ENCODE measurements at places on chromosomes 16 and 17.
A peak's percentile ranks its signal among the peaks of the same experiment; 100 is the strongest.

DNA sequence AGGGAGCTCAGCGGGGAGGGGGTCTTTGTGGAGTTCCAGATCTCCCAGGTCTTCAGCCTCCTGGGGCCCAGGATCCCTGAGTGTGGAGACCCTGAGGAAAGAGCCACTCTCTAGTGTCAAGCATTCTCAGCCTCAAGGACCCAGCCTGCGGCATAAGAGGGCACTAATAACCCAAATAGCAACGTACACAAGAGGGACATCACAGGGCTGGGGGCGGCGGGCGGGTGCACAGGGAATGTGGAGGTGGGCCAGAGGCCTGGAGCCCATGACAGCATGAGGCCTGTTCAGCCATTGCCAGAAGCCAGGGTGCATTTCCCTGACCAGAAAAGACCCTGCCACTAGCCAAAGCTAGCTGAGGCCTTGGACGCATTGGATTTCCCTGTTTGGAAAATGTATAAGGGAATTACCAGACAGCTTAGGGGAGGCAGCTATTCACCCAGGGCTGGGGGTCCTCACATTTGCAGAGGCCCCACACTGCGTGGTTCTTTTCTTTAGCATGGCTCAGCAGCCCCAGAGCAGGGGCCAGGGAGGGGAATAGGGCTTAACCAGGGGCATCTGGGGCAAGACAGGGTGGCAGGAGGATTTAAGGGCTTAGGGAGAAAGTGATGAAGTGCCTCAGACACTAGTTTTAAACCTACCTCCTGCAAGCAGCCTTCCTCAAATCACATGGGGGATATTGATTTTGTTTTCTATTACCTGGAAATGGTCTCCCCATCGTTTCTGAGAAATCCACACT, 13.5 kb upstream of the ALOX15B start:
- DNase-seq: no peak

- no peak for DNase-seq
Measured at GRCh38 chr16:15452246-15452855, 18.0 kb downstream of the BMERB1 start.

DNA sequence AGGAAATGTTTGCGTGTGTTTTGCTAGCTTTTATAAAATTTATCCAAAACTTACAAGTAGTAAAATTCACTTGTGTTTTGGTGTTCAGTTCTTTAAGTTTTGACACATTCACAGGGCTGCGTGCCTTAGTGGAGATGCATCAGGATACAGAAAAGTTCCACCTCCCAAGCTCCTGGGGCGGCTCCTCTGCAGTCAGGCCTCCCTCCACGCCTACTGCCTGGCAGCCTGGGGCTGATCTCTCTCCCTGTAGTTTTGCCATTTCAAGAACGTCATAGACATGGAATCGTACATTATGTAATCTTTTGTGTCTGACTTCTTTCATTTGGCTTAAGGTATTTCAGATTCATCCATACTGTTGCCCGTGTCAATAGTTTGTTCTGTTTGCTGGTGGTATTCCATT, 27.2 kb upstream of the IRF8 start:
- DNase-seq: no peak

- DNase-seq: no peak
Measured at GRCh38 chr16:23424292-23424958, 28.6 kb downstream of the COG7 start.

- DNase-seq: no peak
Measured at GRCh38 chr16:10868104-10868595, 8.9 kb upstream of the CIITA start.

DNA sequence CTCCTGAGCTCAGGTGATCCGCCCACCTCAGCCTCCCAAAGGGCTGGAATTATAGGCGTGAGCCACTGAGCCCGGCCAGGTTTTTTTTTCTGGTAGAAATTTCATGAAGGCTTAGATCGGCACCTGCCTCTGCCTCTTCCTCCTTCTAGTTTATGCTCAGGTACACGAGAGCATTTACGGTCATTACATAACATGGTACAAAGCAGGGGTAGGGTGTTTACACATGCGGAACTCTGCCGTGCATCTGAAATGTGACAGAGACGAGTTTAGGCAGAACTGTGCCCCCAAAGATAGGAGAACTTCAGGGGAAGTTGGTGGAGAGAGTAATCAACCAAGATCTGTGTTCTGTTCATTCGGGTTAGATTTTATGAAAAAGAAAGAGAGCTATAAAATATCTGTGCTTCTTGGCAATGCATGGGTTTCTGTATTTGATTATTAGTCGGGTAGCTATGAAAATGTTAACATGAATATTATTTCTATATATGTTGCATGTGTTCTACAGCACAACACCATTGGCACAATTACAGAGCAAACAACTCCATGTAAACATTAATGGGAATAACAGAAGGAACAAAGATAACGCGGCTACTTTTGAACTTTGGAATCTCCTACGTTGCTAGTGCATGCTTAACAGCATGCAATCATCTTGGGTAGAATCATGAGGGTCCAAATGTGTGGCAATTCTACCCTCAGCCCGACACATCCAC, 23.5 kb upstream of the MAP2K6 start:
- peak; percentile 23 for DNase-seq

- DNase-seq: no peak
Measured at GRCh38 chr17:19248151-19248927, 11.2 kb downstream of the EPN2 start.

GRCh38 chr17:81132770-81133723, 32.3 kb upstream of the PVALEF start:
- no peak for DNase-seq

DNA sequence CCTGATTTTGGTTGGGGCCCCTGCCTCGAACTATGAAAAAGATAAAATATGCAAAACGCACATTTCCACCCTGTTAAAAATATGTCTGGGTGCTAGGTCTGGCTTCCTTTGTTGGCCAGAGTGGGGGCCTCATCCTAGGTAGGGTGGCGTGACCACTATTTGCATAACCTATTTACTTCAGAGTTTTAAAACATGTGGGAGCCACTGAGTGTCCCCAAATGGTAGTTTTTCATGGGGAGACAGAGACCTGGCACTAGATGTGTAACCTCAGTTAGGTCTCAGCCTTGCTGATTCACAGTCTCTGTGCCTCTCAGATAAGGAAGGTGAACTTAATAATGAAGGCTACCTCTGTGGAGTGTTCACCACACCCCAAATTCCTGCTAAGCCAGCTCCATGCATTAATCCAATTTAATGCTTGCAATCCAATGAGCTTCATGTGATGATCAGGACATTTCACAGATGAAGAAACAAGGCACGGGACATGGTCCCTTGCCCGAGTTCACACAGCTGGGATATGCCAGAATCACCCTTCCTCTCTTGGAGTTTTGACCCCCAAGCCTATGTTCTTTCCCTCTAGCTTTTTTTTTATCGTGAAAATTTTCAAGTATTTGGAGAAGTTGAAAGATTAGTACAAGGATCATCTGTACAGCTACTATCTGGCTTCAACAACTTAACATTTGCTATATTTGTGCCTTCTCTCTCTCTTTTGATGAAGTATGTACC, 103.4 kb downstream of the IRF8 start:
- DNase-seq: no peak

GRCh38 chr16:76059186-76059585, 218.0 kb upstream of the CNTNAP4 start:
- no peak for DNase-seq

DNA sequence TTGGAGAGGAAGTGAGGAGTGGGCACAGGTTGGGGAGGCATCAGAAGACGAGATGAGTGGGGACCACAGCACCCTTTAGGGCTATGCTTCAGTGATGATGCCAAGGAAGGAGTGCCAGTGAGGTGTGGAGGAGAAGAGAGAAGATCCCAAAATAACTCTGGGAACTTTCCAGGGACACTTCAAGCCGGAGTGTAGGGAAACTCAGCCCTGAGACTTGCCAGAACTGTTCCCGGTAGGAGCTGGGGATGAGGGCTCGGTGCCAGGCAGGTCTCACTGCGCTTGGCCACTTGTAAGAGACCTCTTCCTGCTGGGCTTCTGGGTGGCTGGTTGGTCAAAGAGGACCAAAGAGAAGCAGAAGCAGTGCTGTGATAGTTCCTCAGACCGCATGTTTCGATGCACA, 63.6 kb downstream of the SHISA6 start:
- no peak for DNase-seq

- DNase-seq: no peak
Measured at GRCh38 chr16:84924331-84925091, 86.8 kb downstream of the ZDHHC7 start.

GRCh38 chr17:81192386-81193050, 26.5 kb upstream of the AATK start:
- DNase-seq: no peak

DNA sequence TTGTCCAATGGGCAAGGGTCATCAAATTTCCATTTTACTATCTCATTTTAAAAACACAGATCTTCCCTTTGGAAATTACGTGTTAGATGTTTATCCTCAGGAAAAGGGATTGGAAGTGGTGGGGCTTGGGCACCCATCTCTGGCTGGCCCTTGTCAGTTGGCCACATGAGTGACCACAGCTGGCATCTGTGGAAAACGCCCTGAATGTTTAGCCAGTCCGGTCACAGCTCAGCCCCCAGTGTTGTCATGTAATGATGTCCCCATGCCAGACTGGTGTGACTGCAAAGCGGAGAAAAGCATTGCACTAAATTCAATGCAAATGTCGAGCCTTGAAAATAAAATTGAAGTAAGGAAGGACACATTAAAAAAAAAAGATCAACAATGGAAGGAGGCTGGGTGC, 53.0 kb downstream of the TMC6 start:
- no peak for DNase-seq

- no peak for DNase-seq
Measured at GRCh38 chr16:64950262-64950661, 171.6 kb downstream of the CDH11 start.

GRCh38 chr17:17819561-17819995, 17.2 kb downstream of the SREBF1 start:
- DNase-seq: peak; percentile 86

DNA sequence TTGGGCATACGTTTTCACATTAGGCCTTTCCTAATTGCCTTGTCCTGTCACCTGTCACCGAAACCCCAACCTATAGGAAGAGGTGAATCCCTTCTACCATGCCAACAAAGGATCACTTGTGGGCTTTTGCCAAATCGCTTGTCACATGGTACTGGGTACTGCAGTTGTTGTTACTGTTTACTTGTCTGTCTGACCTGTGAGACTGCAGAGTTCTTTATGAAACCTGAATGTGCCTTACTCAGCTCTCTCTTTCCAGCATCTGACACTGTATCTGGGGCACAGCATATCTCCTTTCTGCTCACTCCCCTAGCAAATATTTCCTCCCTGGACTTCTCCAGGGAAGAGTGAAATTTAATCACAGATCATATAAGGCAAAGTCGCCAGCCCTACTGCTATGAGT, 1272.4 kb downstream of the CDH8 start:
- no peak for DNase-seq

DNA sequence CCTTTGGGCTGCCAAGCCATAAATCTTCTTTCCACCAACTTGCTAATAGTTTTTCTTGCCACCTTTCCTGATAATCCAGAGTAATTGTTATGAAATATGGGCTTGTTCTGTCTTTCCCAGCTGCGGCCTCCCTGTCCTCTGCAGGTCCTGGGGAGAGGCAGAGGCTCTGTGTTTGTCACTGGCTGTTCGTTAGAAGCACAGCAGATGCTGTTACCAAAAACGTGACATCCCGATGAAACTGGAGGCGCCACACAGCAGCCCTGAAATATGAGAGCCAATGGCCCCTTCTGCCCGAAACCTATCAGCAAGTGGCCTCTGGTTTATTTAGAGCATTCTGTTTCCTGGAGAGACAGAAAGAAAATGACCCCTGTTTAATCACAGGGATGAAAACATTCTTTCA, 115.1 kb upstream of the ANKFN1 start:
- no peak for DNase-seq

GRCh38 chr16:13234999-13235398, 333.6 kb downstream of the SHISA9 start:
- no peak for DNase-seq

DNA sequence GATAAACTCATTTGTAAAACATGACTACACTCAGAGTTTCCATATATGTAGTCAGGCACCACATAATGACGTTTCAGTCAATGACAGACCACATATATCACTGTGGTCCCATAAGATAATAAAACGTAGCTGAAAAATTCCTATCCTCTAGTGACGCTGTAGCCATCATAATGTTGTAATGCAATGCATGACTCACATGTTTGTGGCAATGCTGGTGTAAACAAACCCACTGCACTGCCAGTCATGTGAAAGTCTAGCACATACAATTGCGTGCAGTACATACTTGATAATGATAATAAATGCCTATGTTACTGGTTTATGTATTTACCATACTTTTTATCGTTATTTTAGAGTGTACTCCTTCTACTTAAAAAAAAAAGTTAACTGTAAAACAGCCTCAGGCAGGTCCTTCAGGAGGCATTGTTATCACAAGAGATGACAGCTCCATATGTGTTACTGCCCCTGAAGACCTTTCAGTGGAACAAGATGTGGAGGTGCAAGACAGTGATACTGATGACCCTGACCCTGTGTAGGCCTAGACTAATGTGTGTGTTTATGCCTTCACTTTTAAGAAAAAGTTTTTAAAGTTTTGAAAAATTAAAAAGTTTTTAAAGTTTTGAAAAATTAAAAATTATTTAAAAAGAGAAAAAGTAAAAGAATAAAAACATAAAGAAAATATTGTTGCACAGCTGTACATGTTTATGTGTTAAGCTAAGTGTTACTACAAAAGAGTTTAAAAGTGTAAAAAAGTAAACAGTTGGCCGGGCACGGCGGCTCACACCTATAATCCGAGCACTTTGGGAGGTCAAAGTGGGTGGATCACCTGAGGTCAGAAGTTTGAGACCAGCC, 9.0 kb downstream of the STAT5B start:
- DNase-seq: no peak

DNA sequence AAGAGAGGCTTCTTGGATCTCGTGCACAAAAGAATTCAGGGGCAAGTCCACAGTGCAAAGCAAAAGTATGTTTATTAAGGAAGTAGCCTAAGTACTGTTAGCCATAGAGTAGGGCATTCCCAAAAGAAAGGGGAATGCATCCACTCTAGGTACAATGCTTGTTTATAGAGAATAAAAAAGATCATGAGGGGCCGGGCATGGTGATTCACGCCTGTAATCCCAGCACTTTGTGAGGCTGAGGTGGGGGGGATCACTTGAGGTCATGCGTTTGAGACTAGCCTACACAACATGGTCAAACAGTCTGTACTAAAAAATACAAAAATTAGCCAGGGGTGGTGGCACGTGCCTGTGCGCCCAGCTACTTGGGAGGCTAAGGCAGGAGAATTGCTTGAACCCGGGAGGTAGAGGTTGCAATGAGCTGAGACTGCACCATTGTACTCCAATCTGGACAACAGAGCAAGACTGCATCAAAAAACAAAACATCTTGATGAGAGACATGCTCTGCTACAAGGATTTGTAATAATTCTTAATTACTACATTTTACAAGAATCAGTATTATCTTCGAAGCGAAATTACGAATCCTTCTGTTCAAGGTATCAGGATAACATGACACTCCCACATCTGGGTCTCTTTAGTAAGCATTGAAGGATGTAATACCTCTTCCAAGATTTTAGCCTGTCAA, 191.6 kb downstream of the CPPED1 start:
- no peak for DNase-seq

- no peak for DNase-seq
Measured at GRCh38 chr16:1493746-1494094, 560 bp downstream of the TELO2 start.
